ENCODE measurements at places on chromosomes 6 and 20.

DNA sequence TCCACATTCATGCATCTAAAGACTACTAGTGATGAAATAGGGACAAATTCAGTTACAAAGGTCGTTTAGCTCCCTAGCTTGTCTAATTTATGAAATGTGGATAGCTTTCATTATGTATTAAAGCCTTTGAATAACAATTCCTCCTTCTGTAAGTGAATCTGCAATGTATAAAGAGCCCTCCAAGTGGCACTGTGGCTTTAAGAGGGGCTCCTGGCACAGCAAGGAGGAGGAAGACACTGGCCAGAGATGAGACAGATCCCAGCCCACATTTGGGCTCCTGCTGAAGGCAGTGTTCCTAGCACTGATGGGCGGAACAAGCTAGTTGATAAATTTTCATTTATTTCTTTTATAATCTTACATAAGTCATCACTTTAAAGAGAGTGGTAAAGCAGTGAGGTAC, 17.6 kb upstream of the FUCA2 start:
- DNase-seq: no peak

DNA sequence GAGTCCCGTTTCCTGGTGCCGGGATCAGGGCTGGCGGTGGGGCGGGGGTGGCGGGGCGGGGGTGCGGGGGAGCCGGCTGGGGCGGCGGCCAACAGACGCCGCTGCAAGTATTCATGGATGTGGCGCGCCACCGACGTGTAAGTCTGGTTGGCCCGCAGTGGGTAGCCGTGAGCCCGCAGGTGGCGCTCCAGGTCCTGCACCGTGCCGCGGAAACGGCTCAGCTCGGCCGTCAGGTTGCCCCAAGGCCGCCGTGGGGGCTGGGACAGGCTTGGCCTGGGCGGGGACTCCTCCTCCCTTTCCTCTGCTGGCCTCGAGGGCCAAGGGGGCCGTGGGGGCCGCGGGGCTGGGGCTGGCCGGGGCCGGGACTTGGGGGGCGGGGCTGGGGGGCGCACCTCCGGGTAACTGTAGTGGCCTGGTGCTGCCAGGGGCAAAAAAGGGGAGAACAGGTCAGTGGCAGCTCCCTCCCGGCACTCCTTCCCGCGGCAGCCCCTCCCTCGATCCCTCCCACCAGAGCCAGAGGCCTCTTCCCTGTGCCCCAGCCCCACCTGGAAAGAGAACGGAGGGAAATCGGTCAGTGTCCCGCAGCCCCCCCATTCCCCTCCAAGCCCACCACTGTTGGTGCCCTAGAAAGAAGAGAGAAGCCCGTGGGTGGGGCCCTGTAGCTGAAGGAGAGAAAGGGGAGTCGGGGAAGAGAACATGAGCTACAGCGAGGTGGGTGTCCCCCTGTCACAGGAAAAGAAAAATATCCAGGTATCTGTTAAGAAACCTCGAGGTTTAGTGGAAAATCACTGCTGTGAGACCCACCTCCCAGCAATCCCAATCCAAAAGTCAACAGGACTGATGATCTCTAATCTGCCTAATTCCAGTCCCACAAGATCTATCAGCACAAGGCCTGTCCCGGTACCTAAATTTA, 21.3 kb downstream of the TNXB start:
- peak; percentile 35 for DNase-seq

GRCh38 chr6:118652051-118652615, 742 bp upstream of the CEP85L start:
- no peak for DNase-seq

DNA sequence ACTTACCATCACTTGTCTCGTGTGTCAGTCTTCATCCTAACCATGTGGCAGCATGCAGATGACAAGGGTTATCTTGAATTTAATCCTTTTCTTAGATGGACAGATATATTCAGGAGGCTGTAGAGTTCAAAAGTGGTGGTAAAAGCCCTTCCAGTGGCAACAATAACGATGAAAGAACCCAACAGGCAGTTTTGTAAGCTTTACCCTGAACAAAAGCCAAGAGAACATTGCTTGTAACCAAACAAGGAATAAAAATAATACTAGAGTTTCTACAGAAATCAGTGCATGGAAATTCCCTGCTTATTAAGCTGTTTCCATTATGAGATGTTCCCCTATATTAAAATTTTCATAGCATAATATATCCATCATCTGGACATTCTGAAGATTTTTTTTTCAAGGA, 69.7 kb downstream of the PDE7B start:
- DNase-seq: no peak

- no peak for DNase-seq
These were observed 555.3 kb upstream of the MAP3K7 start for GRCh38 chr6:91142154-91142553.

GRCh38 chr6:56357616-56358373, 110.4 kb upstream of the COL21A1 start:
- DNase-seq: no peak

GRCh38 chr6:11963756-11964500, 48.2 kb upstream of the HIVEP1 start:
- DNase-seq: no peak

GRCh38 chr6:158916617-158917016, 83.4 kb downstream of the RSPH3 start:
- no peak for DNase-seq

DNA sequence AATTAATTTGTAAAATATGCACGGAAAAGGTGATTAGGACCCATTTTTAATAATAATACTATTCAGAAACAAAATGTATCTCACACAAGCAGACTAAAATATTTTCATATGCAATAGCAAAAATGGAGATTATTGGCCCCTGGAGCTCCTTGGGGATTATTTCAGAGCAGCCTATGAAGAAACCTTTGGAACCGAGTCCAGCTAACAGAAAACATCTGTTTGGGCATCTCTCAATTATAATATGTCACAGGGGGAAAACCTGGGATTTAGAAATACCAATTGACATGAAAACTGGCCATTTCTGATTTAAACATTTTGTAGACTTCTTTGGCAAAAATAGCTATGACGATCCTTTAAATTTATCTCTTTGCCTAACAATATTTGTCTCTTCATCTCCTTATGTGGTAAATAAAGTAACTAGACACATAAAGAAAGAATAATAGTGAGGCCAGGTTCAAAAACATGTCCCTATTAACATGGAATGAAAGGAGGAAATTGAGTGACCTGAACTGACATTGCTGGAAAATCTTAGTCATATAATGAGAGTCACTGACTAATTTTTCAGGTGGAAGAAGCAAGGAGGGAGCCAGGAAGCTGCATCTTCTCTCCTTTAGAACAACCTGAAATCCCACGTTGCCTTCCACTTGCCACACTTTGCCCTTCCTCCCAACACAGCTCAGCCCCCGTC, 199.0 kb downstream of the SOD2 start:
- no peak for DNase-seq

DNA sequence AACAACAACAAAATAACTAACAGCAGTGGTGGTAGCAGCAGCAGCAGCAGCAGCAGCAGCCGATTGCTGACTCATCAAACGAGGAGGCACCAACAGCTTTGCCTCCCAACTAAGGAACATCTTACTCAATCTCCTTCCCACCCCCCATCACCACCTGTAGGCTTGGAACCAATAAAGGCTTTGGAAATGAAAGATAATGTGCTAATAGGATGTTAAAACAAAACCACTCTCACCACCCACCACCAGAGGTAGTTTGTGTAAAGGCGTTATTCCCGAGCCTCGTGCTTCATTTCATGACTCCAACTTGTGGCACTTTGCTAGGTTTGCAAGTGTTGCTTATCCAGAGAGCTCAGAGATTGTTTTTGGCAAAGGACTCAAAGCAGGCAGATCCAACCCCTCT, 346.5 kb downstream of the CD83 start:
- DNase-seq: no peak

DNA sequence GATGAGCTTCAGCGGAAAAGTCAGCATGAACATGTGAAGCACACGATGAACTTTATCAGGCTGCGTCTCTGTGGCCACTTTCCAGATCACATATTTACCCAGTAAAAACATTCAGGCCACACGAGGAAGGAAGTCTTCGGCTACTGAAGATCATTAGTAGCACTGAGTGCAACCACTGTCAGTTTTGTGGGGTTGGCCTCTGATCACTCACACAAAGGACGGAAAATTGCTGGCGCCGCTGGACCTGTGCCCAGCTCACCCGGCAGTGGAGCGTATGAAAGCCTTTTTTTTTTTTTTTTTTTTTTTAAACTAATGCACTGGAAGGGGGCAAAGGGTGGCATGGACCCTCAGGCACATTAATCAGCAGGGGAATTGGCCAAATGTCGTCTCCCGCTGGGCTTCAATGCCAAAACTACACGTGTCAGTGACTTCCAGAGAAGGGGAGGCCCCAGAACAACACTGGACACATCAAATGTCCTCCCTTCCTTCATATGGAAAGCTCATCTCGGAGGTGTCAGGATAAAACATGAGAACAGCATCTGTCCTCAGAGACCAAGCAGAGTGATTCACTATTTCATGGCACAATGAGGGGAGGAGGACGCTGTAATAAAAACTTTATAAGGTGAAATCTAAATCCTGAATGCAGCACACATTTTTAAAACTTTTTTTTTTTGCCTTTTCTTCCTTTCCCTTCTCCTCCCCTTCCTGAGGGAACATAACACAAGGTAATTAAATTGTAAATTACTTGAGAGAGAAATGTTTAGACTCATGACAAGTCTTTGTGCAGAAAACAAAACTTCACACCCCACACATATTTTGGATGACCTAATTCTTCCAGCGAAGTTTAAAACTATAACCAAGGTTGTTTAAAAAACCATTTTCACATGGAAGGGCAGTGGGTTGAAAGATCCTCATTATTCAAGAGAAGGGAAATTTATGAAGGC, 223.4 kb downstream of the FOXC1 start:
- peak; percentile 84 for DNase-seq

GRCh38 chr6:151216804-151217203, 23.0 kb upstream of the AKAP12 start:
- no peak for DNase-seq

Data from NCI-H2081 (cell line).